ENCODE measurements at places on chromosomes 2 and 18.

DNA sequence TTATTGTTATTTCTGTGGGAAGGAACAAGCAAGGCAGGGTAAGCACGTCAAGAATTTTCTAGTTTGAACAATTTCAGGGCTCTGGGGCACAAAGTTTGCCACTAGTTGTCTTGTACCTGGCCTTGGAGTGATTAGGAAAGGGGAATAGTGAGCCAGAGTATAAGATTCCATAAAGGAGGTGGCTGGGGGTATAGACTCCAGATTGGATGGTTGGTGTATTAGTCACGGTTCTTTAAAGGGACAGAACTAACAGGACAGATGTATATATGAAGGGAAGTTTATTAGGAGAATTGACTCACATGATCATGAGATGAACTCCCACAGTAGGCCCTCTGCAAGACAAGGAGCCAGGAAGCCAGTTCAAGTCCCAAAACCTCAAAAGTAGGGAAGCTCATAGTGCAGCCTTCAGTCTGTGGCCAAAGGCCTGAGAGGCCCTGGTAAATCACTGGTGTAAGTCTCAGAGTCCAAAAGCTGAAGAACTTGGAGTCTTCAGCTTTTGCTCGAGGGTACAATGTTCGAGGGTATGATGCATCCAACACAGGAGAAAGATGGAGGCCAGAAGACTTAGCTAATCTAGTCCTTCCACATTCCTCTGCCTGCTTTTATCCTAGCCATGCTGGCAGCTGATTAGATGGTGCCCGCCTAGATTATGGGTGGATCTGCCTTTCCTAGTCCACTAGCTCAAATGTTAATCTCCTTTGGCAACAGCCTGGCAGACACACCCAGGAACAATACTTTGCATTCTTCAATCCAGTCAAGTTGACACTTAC is 31.5 kb upstream of the PTPRM start:
- H3K4me1 ChIP-seq = no peaks in the 10 kb centered on the region
- no peaks in the 10 kb centered on the region for H3K36me3 ChIP-seq
- H3K27ac ChIP-seq = no peak overlapping the region

GRCh38 chr2:63440612-63441011 is 147.7 kb downstream of the WDPCP start:
- H3K27me3 ChIP-seq = no peaks in the 10 kb centered on the region
- no peak overlapping the region for H3K4me3 ChIP-seq
- H3K36me3 ChIP-seq = peaks cover 5% of the 10 kb centered on the region
- H3K27ac ChIP-seq = no peak overlapping the region
- no peak for DNase-seq
- no peaks in the 10 kb centered on the region for H3K4me1 ChIP-seq

- H3K36me3 ChIP-seq = no peaks in the 10 kb centered on the region
- no peaks in the 10 kb centered on the region for H3K4me1 ChIP-seq
- no peak for DNase-seq
- no peak overlapping the region for H3K27ac ChIP-seq
- H3K27me3 ChIP-seq = no peaks in the 10 kb centered on the region
These were observed 382.1 kb upstream of the SETBP1 start for GRCh38 chr18:44298566-44298965.

- no peak overlapping the region for H3K4me3 ChIP-seq
- no peak for DNase-seq
- H3K27ac ChIP-seq = no peak overlapping the region
- H3K36me3 ChIP-seq = no peaks in the 10 kb centered on the region
- H3K27me3 ChIP-seq = peaks cover 4% of the 10 kb centered on the region
These were observed 27.6 kb upstream of the MSH2 start for GRCh38 chr2:47375307-47375706.

- H3K36me3 ChIP-seq = peaks cover 12% of the 10 kb centered on the region
- no peaks in the 10 kb centered on the region for H3K4me1 ChIP-seq
- H3K27me3 ChIP-seq = no peaks in the 10 kb centered on the region
- no peak for DNase-seq
These were observed 251.6 kb downstream of the ZNF407 start for GRCh38 chr18:74849301-74849700.

All from memory B cell (primary cell).